Fibroblast of skin of scalp (primary cell): ENCODE measurements at places on chromosomes 4 and X.
A peak's percentile ranks its signal among the peaks of the same experiment; 100 is the strongest.

DNA sequence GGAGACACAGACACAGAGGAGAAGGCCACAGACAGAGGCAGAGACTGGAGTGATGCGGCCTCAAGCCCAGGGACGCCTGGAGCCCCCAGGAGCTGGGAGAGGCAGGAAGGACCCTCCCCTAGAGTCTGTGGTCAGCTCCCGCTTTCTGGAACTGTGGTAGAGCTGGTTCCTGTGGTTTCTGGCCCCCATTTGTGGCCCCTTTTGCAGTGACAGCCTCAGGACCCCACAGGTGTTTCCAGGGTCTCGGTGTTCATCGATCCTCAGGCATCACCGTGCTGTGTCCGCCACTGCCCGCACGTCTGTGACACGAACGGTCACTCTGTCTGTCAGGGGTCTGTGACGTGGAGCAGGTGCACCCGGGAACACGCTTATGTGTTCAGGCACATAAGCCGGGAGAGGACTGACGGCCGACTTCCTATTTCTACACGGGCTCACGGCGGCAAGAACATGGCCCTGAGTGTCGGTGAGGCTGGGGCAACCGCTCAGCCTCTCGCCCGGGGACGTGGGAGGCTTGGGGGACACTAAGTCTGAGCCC is 7.9 kb downstream of the GTPBP6 start:
- no peak for DNase-seq

DNA sequence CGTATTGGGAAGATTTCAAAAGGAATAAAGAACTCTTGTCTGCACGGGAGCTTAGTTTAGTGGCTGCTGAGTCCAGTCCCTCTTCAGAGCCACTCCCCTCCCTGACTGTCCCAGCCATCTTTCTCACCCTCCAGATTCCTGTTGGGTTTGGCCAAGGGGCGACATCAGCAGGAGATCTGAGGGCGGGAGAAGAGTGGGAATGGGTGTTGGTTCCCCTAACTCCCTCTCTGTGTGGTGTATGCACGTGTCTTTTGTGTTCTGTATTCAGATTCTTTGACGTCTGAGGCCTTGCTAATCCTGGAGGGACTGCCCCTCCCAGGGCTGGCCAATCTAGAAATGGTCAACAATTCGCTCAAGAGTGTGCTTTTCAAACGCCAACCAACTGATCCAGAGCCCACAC is 37.4 kb downstream of the CYTL1 start:
- DNase-seq: no peak

GRCh38 chrX:72079607-72080006 is 52.1 kb downstream of the RTL5 start:
- no peak for DNase-seq

- peak; percentile 92 for DNase-seq
Measured at GRCh38 chr4:153513596-153513995, 47.4 kb downstream of the TMEM131L start.

- peak; percentile 52 for DNase-seq
Measured at GRCh38 chr4:110735686-110736085, 112.8 kb upstream of the PITX2 start.

DNA sequence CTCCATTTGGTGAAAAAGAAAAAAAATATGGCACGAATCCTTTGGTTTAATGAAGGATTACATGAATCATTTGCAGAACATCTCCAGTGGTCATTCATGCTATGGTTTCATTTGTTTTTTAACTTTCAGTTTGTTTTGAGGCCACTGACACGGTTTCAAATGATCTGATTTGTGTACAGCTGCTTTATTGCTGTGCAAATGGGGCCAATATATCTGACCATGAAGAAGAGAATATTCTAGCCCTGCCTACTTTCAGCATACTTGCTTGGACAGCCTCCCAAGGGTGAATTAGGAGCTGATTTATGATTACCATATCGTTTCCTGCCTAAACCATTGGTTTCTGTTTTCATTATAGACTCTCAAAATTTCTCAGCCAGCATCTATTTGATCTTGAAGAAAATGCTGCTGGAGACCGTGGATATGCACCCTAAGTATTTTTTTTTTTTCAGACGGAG is 30.7 kb downstream of the SPARCL1 start:
- DNase-seq: peak; percentile 21
